Activated CD4-positive, CD25-positive, alpha-beta regulatory T cell treated with anti-CD3 and anti-CD28 coated beads, Interleukin-2, amount 50 U/mL, for 24 hours (primary cell): ENCODE measurements at places on chromosomes 2 and 18.

- no peak for ATAC-seq
Measured at GRCh38 chr2:11071211-11071610, 84.1 kb upstream of the SLC66A3 start.

DNA sequence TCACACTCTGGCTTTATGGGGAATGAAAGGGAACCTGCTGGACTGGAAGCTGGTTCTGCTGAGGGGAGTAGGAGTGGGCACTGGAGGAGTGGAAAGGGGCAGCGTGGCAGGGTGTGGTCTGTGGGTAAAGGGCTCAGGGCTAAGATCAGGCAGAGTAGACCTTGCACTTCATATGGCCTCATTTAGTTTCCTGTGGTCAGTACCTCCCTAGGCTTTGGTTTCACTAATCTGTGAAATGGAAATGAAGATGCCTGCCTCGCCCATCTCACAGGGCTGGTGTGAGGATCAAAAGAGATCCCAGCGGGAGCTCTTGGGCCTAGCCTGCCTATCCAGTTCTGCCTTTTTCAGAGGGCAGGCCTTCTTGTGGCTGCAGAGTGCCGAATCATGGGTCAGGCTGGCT is 208.7 kb downstream of the LOXHD1 start:
- ATAC-seq, result no peak

DNA sequence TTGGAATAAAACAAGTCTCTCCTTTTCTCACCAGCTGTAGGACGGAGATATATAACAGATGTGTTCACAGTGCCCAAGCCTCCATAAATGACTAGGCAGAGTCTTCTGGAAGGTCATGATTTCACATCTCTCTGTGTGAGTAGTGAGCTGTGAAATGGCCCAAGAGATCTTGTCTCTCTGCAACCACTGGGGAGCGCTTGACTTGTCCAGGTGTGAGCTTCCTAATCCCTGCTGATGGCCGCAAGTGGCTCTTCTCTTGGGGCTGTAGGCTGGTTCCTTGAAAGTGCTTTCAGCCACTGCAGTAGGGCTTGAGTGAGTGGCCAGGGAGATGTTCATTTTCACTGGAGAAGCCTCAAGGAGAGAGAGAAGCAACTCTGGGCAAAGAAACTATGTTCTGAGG is 38.1 kb upstream of the OTOS start:
- ATAC-seq, result no peak

DNA sequence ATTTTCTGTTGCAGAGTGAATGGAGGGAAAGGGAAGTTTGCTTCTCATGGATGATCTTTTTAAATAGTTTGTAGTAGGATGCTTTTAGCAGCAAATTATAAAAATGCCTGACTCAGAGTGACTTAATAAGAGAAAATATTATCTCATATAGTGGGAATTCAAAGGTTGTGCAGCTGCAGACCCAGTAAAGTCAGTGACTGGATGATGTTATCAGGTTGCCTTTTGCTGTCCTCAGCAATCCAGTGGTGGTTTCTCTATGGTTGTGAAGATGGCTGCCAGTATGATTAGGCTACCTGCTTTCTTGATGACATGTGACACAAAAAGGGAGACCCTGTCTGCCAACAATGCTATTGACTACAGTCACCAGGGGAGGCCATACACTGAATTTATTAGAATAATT is 184.8 kb downstream of the DIS3L2 start:
- no peak for ATAC-seq

DNA sequence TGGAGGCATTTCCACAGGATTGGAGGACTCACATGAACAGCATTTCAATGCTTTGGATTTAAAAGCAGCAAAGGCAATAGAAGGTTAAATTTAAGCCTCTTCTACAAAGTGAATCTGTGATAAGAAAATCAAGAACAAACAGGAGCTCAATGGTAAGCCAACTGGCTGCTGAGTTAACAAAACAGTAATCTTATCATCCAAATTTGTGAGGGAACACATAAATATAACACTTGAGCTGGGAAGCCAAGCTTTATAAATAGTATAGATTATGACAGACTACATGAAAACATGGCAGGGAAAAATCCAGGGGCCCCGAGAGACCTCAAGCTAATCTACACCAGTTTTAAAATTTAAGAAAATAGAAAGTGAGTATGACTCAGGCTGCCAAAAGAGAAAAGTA is 108.5 kb upstream of the PGAP1 start:
- ATAC-seq, result no peak

DNA sequence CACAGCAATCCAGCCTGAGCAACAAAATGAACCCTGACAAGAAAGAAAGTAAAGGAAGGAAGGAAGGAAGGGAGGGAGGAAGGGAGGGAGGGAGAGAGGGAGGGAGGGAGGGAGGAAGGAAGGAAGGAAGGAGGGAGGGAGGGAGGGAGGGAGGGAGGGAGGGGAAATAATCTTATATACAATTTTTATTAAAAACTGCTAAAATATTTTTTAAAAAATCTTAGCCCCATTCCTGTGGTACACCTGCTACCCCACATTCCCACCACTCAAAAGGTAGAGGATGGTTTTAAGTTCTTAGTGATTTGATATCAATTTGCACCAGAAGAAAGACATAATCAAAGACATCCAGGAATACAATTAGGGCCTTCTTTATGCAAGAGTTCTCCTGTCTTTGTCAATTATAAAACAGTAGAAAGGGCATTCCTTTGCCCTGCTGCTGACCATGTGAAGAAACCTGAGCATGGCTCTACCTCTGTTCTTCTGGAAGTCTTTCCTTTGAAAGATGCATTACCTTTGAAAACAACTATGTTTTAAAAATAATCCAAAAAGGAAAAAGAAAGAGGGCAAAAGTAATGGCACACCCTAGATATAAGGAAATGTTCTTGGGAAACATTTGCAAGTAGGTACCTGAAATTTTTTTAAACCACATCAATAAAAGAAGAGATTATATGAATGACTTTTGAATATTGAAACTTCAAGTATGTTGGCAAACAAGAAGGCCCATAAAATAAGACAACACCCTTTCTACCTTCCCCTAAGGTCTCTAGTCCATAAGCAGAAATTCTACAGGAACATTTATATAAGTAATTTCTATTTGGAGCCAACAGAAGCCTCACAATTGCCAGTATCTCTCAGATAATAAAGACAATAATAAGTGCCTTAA is 33.7 kb upstream of the ACVR2A start:
- ATAC-seq, result no peak

DNA sequence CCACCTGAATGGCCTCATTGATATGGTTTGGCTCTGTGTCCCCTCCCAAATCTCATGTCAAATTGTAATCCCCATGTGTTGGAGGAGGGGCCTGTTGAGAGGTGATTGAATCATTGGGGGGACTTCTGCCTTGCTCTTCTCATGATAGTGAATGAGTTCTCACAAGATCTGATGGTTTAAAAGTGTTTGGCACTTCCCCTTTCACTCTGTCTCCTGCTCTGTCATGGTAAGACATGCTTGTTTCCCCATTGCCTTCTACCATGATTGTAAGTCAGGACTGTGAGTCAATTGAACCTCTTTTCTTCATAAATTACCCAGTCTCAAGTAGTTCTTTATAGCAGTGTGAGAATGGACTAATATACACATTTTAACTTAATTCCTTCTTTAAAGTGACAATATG is 146.8 kb upstream of the KCNJ3 start:
- ATAC-seq, result no peak
